ENCODE measurements at places on chromosomes 4 and X.

DNA sequence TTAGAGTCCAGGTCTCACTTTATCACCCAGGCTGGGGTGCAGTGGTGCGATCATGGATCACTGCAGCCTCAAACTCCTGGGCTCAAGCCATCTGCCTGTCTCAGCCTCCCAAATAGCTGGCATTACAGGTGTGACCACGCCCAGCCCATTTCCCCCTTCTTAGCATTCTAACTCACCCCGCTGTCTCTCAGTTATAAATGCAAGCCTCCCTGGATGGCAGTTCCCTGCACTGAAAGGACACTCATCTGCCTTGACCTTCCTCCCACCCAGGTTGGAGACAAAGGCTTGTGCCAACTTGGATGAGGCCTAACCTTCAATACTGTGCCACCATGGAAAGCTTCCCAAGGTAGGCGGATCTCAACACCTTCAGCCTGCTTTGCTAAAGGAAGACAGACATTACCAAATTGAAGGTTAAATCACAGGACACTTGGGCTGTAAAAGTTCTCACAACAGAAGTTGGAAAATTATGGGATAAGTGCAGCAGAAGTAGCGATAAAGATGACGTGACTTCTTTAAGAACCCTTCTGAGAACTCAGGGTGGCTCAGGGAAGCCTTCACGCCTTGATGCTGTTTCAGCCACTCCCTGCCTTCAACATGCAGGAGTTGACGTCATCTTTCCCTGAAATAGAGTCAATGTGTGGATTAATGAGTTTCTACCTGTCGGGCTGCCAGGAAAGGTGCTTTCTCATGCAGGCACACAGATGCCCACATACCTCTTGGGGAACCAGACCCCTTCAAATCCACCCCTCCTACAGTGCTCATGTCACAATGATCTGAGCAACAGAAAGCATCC lies 10.6 kb upstream of the GPM6B start:
- no peak for DNase-seq

DNA sequence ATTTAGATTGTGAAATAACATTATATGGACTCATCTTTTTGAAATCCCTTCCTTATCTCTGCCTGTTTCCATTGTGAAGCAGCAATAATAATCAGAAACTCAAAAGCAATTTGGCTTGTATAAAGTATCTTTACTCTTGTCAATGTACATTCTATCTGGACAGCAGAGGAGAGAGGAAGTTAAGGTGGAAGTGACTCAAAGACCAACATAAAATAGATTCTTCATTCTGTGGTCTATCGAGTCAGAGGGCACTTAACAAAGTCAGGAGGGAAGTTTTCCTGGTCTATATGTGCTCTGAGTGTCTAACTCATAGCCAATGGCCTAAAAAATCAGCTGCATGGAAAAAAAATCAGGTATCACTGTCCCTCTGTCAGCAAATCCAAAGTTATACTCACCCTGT lies 155.5 kb downstream of the EMCN start:
- no peak for DNase-seq

DNA sequence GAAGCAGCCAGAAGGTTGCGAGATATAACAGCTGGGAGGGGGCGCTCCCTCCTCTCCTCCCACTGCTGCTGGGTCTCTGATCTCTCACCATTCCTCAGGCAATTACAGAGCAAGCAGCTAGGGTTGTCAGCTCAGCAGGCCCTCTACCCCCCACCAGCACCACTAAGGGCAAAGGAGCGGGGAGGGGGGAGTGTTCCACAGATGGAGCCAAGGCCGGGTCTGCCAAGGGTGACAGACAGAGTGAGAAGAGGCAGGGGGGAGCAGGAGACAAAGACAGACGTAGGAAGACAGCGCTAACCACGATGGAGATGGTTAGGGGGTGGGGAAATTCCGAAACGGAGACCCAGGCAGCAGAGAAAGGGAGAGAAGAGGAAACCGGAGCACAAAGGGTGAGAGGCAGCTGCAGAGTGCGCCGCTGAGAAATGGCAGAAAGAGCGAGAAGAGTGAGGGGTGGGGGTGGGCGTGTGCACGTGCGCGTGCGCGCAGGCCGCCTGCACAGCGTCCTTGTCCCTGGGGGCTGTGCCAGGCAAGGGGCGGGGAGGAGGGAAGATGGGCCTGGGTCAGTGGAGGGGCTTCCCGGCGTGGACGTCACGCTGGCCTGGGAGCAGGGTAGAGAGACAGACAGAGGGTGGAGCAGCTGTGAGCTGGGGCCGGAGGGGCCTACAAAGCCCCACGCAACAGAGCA lies 6.9 kb downstream of the L1CAM start:
- DNase-seq: no peak

GRCh38 chrX:108310506-108310905 lies 127.7 kb downstream of the COL4A6 start:
- no peak for DNase-seq

GRCh38 chrX:115021121-115021520 lies 3.7 kb upstream of the IL13RA2 start:
- no peak for DNase-seq

DNA sequence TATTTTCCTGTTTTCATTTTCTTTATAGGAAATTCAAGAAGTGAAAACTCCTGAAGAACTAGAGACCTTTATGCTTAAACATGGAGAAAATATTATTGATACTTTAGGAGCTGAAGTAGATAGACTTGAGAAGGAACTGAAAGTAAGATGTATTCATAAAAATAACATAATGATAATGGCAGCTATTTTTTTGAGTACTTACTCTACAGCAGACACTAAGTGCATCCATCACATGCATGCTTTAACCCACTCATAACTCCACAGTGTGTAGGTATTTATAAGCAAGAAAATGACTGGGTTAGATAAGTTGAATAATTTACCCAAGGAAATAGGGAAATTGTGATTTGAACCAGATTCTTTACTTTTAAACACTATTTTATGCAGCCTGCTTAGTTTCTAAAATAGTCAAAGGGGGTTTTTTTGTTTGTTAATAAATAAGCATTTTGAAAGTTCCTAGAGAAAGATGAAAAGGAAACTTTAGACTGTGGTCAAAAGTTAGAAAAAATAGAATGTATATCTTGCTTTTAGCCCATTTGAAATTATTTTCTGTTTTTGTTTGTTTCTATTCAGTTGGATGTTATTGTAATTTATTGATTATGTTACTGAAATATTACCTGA lies 74.2 kb downstream of the BEND4 start:
- no peak for DNase-seq
